ENCODE measurements at places on chromosomes 3 and 15.

- DNase-seq: peak; percentile 22
These were observed 216.3 kb upstream of the ARPP21 start for GRCh38 chr3:35422836-35423601.

DNA sequence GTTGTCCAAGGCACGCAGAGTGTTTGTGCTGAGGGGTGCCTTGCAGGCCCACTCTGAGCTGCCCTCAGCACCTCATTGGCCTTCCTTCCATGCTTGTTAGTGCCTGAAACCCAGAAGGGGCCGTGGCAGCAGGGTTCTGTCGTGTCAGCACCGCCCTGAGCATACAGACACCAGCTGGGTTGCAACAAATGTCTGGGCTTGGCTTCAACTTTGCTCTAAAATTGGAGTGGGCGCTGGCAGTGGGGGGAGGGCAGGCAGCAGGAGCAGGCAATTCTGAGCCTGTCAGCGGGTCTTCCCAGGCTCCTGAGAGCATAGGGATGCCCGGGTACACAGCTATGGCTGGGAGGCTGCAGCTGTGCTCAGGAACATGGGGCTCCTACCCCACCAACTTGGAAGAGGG lies 464.3 kb downstream of the EPHA3 start:
- DNase-seq: no peak

- peak; percentile 0 for DNase-seq
These were observed 88.7 kb downstream of the GABRG3 start for GRCh38 chr15:27059610-27060202.

DNA sequence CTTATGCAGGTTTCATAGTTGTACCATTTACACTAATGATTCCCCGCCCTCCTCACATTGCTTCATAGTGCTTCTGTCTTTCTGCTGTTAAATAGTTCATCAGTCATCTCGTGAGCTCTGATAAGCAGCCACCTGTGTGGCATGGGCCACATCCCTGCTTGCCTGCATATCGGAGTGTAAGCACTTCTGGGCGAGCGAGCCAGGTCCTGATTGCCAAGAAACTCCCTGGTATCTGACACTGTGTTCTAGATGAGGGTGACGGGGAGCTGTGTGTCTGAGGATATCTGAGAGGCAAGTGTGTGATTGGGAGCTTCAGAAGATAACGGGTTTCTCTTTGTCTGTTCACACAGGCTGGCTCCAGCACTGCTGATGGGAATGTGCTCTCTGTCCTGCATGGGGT lies 130.6 kb downstream of the LRIG1 start:
- no peak for DNase-seq

DNA sequence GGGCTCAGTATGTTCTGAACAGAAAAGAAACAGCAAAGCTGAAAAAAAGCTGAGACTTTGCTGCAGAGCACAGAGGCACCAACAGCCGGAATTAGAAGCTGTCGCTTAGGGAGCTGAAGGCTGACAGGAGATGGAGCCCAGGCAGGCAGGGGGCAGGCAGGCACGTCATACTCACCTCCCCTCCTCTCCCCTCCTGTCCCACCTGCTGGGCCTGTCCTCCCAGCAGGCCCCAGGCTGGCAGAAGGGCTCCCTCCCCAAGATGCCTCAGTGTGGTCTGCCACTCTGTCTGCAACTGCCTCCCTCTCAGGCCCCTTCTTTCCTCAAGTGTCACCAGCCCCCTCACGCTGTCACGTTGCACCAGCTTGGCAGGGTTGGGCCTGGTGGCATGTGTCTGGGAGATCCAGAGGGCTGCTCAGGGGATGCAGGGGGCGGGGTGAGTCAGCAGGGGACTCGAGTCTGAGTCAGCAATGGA lies 3.2 kb upstream of the ANKRD63 start:
- DNase-seq: no peak

GRCh38 chr15:50848349-50848748 lies 60.1 kb upstream of the AP4E1 start:
- DNase-seq: no peak

- DNase-seq: no peak
These were observed 109.0 kb downstream of the SAMMSON start for GRCh38 chr3:70108546-70108945.

GRCh38 chr3:151155409-151156128 lies 47.4 kb downstream of the GPR171 start:
- DNase-seq: no peak

All from Kasumi-1 (cell line).